ENCODE measurements at places on chromosomes 6 and 20.
A peak's percentile ranks its signal among the peaks of the same experiment; 100 is the strongest.

DNA sequence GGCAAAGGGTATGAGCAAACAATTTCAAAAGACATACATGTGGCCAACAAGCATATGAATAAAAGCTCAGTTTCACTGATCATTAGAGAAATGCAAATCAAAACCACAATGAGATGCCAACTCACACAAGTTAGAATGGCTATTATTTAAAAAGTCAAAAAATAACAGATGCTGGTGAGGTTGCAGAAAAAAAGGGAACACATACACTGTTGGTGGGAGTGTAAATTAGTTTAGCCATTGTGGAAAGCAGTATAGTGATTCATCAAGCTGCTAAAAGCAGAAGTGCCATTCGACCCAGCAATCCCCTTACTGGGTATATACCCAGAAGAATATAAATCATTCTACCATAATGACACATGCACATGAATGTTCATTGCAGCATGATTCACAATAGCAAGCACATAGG is 6.7 kb upstream of the KHDC1L start:
- DNase-seq = no peak

DNA sequence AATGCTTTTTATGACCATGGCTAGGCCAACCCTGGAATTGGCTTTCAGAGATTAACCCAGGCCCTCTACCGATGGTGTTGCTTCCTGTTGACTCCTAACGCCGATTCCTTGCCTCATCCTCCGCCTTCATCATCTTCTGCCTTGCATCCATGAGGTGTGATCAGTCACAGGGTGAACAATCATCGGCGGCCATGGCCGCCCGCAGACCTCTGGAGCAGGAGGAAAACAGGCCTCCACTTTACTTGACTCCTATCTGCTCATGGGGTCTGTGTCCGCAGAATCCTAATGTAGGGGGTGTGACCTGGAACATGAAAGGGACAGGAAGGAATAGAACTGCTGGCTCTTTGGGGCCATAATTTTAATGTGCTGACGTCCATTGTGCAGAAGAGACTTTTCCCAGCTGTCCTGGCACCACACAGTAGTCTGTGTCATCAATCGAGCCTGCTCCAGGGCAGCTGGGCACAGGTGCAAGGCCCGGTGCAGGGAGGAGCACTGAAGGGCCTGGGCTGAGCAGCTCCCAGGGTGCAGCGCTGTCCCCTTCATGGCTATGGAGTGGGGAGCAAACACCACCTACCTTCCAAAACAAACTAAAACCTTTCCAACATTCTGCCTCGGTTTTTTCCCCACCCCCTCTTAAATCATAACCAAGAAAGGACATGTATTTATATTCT is 8.0 kb downstream of the SLC22A3 start:
- DNase-seq = peak; percentile 95

GRCh38 chr6:137631323-137631722 is 137.1 kb upstream of the OLIG3 start:
- no peak for DNase-seq

DNA sequence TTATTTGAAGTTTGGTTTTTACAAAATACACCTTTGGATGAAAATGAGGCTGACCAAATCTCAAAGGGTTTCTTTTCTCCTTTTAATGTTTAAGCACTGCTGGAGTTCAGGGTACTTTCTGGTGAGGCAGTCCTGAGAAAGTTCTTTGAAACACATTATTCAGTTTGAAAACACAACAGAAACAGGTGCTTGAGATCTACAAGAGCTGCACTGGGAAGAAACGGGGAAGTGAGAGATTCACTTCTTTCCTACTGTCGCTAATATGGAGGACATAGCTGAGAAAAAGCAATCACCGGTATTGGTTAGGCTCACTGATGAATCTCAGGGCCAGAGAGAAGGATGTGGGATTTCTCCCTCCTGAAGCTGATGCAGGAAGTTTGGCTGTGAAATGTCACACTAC is 22.9 kb upstream of the TMEM170B start:
- no peak for DNase-seq

DNA sequence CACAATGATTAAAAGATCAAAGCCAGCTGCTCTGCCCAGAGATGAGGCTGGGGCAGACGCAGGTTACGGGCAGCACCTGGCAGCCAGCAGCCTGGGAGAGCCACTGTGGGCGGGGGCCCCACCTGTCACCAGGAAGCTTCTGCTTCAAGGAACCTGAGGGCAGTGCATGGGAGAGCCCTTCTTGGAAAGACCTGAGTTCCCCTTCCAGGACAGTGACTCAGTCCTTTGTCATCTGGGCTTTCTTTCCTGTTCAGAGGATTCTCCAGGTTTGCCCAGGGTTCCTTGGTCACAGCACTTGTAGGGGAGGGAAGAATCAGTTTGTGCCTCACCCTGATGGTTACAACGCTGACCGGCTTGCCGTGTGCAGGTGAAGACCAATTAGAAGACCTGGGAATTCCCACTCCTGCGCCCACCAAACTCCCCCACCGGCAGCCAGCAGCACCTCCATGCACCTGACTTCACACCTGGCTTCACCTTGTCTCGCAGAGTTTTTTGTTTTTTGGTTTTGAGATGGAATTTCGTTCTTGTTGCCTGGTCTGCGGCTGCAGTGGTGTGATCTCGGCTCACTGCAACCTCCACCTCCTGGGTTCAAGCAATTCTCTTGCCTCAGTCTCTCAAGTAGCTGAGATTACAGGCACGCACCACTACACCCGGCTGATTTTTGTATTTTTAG is 2.0 kb downstream of the ZBP1 start:
- DNase-seq = peak; percentile 34

DNA sequence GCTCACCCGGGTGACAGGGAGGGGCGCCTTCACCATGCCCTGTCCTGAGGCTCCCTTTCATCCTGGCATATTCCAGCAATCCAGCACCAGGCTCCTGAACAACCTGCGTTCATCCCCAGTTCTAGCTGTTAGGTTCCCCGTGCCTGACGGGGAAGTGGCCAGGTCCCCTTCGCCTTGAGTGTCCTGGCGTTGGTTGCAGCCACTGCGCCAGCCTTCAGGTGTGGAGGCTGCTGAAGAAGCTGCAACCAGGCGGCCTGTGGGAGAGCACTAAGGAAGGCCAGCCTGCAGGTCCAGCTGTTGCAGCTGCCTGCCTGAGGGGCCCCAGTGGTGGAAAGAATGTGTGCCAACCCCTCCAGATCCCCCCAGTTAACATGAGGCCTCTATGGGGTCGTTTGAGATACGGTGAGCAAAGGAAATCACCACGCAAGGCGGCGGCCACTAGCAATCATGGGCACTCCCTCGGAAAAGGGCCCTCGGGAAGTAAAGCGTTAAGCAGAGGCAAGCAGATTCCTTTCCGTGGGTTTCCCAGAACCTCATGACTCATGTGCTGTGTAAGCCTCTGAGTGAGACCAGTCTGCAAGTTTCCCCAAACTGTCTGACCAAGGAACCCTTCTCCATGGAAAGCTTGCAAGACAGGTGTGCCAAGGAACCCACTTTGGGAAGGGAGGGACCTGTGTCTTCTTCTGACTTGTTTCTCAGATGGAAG is 320.8 kb downstream of the TAF4 start:
- DNase-seq = no peak

Measured in NCI-H2029 (cell line).